GM12878 (cell line): ENCODE measurements at places on chromosomes 12 and 14.

- no peak for DNase-seq
Measured at GRCh38 chr12:103960616-103961227, 5.0 kb upstream of the TDG start.

DNA sequence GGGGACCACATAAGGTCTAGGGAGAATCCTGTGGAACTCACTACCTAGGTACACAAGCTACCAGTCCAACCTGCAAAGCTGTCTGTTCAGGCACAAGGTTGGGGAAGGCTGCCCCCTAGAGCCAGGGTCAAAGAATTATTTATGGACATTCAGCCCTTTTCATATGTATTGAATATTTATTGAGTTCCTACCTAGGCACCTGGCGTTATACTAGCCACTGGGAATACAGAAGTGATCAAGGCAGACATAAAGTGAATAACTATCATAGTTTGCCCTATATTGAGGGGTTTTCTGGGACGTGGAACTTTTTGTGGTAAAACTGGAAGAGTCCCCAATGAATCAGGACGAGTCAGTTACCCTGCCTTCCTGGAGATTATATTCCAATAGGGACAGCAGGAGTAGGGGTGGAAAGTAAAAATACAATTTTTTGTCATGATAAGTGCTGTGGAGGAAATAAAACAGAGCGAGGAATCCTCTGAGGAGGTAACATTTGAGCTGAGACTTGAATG is 5.8 kb upstream of the SLC48A1 start:
- no peak for DNase-seq

DNA sequence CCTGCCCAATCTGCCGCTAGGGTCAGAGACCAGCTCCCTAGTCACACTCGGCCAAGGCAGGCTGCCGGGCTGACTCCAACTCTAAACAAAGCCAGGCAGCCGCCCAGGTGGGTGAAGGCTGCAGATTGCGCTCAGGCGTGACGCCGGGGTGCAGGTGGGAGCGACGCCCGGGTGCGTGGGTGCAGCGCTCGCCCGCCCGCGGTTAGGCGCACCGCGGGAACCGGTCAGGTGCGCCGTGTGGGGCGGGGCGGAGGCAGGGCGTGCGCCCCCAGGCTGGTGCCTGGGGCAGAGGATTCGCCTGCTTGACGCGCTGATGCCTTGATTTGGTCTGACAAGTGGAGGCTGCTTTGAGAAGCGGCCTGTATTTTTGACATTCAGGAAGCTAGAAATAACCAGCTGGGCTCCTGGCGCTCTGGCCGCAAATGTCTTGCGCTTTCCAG is 126.7 kb upstream of the HIF1A start:
- DNase-seq, result peak; percentile 52

- DNase-seq, result no peak
Measured at GRCh38 chr12:70983692-70984091, 63.2 kb upstream of the PTPRR start.

DNA sequence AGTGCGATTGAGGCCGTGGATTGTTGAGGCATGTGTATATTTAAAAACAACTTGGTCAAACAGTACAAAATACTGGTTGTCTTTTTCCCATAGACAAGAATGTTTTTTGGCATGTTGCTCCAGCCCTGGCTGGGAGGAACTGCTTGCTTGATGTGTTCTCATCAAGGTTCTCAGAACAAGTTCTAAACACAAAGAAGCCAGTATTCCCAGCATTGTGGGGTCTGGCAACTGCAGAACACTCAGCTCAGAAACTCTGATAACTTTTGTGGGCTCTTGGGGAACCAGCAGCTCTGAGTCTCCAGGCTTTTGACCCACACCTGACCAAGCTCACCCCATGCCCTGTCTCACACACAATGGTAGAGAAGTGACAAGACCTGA is 27.1 kb upstream of the DICER1 start:
- no peak for DNase-seq

DNA sequence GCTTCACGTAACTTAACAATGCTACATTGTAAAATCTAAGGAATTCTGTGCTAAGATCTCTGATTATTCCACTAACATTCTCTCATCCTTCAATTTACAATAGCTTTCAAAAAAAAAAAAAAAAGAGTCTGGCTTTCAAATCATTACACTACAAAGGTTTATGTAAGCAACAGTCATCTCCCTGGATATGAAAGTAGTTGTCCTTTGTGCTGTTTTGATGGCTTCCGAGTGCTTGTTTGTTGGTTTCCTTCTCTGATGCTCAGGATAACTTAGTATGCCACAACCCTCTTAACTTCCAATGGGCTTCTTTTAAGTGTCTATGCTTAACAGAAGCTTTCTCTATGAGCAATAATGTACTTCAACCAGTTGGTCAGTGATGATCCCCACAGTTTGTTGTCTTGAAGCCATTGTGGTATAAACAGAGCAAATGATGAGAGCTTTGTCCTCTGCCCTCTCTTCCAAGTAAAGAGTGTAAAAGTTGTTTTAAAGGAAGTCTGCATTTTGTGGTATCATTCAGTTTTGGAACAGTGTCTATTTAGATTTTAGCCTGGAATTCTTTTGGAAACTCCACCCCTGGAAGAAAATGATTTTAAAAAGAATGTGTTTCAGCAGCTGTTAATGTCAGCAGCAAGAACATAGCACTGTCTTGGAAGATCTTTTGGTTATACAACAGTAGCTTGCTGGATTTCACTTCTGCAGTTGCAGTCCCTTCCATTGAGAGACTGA is 396.1 kb upstream of the RGS6 start:
- DNase-seq, result no peak

- no peak for DNase-seq
Measured at GRCh38 chr12:107480836-107481608, 204.6 kb upstream of the PWP1 start.

GRCh38 chr12:108773798-108774788 is 42.8 kb upstream of the CORO1C start:
- no peak for DNase-seq

DNA sequence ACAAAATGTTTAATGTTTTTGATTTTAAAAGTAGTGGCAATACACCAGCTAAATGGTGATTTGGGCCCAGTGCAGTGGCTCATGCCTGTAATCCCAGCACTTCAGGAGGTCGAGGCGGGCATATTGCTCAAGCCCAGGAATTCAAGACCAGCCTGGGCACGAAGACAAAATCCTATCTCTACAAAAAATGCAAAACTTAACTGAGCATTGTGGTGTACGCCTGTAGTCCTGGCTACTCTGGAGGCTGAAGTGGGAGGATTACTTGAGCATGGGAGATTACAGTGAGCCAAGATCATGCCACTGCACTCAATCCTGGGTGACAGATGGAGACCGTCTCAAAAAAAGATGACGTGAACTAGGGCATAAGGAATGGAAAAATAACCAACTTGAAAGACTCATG is 4.7 kb downstream of the RPL36AL start:
- DNase-seq, result no peak

DNA sequence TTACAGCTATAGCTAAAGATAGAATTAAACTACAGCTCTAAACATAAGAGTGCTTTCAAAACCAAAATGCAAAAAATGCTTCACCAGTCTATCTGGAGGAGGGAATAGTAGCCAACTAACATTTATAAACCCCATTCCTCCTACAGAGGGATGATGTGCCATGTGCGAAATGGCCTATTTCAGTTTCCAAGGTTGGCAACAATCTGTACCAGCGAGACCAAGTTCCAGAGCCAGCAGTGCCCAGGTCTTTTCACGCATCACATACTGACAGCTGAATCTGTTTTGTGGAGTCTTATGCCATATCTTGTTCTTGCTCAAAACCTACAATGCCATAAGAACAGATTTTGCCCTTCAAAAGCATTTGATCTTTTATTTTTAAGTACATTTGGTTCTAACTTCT is 24.5 kb downstream of the NELL2 start:
- DNase-seq, result no peak

- DNase-seq, result no peak
Measured at GRCh38 chr14:99164712-99165111, 107.3 kb downstream of the BCL11B start.

- no peak for DNase-seq
Measured at GRCh38 chr12:69881771-69882170, 56.7 kb downstream of the MYRFL start.

- DNase-seq, result no peak
Measured at GRCh38 chr12:66636771-66637170, 42.1 kb downstream of the GRIP1 start.

DNA sequence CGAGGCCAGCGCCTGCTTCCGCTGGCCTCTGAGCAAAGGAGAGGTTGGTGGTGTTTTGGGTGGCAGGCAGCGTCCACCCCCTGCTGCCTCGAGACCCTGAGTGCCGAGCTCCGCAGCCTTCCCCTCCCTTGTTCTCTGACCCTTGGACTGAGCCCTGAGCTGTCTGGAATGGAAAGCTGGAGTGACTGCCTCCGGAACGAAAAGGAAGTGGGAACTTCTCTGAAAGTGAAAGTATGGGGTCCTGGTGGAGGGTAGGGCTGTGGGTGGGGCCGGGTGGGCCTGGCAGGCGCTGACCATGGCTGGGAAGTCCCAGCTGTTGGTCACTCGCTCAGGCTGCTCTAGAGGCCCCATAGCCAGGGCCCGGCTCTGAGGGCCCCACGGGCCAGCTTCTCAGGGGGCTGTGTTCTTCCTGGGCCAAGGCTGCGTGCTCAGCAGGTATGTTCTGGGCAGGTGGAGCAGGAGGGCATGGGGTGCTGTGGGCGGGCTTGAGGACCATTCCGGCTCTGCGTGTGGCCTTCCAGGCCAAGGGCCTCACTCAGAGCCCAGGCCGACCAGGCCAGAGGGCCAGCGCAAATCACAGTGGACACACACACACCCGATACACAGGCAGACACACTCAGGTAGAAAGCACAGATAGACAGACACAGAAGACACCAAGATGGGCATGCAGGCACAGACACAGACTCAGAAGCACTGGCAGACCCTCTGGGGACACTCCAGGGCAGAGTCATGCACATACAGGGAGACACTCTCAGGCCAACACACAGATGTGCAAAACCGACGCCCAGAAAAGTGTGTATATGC is at the start of gene EXOC3L4:
EXOC3L4 (plus strand) TSS at position 320 of the 804 bp plus-strand sequence. CDS start 5,495 bp downstream, outside the sequence.
- DNase-seq, result no peak

DNA sequence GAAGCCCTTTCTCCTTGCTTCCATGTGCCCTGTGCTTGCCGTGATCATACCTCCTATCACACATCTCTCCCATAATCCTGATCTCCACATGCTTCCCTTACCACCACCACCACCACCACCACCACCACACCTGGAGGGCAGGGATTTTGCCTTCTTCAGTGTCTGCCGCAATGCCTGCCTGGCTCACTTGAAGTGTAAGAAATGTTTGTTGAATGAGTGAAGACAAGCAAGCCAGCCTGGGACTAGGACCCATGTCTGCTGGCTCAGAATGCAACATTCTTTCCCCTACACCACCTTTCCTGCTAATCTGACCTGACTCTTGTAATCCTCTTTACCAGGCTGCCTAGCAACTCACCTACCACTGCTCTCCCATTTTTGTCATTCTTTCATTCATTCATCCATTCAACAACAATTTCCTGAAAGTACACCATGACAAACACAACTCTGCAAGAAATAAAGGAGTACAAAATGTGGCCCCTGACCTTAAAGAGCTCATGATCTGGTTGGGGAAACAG is 3.5 kb upstream of the NID2 start:
- DNase-seq, result no peak

- no peak for DNase-seq
Measured at GRCh38 chr14:86086962-86087361, 557.0 kb downstream of the FLRT2 start.
